ENCODE measurements at places on chromosomes 6 and 20.

- DNase-seq, result no peak
Observed at GRCh38 chr6:151566557-151566956, 72.7 kb downstream of the CCDC170 start.

- DNase-seq, result no peak
Observed at GRCh38 chr6:138035070-138035469, 72.1 kb downstream of the PERP start.

DNA sequence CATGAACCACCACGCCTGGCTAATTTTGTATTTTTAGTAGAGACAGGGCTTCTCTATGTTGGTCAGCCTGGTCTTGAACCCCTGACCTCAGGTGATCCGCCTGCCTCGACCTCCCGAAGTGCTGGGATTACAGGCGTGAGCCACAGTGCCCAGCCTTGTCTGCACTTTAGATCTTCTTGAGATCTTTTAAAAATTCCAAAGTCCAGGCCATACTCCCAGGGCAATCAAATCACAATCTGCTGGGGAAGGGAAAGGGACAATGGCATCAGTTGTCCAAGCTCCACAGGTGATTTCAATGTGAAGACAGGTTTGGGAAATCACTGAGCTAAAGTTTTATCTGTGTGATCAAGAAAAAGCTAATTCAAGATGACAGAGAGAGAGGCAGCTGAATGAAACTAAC is 16.9 kb downstream of the NCOA6 start:
- no peak for DNase-seq

DNA sequence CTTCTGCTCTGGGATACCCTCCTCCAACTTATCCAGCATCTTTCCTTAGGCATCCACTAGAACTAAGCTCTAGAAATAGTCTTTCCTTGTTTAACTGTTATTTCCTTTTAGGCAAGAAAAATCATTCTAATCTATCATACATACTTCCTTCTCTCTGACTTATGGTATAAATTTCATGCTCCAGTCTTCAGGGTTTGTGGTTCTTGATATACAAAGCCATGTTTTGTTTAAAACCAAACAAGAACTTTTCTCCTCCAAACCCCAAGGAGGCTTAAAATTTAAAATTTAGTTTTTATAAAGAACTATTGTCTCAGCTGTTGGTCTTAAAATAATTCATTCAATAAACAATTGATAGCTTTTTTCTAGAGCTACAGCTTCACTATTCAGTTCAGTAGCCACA is 77.2 kb downstream of the CD164 start:
- DNase-seq, result no peak

GRCh38 chr6:111113336-111114086 is 26.2 kb downstream of the SLC16A10 start:
- DNase-seq, result peak; percentile 25

GRCh38 chr6:31901953-31902643 is at the start of gene ZBTB12:
Gene ZBTB12, minus strand, starts transcription at chr6:31902086. Its CDS starts 781 bp downstream, at chr6:31901305.
- DNase-seq, result peak; percentile 75

- DNase-seq, result no peak
Observed at GRCh38 chr20:17990278-17990972, 21.6 kb downstream of the MGME1 start.

DNA sequence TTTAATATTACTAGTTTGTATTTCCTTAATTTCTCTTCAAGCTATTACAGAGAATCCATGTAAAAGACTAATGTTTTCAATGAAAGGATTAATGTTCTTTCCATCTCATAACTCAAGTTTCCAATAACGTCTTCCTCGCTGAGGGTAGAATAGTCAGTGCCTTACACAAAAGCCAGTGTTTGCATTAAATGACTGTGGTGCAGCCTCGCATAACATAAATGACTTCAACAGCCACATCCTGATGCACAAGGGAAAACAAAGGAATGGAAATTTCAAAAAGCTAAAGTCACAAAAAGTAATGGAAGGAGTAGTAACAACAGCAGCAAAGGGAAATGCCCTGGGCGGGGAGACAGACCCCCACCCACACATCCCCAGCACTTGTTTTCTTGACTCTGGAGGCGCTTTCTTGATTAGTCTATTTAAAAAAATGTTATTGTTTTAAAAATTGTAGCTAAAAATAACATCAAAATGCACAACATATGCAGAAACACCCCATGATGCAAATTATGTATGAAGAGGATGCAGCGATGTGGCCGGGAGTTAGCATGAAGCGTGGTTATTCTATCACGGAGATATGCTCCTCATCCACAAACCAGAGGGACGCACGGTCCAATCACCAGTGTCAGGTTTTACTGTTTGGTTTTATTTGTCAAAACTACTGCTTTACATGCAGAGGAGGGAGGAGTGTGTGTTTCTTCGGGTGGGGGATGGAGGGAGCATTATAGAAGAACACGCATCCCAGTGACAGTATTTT is 228.6 kb downstream of the GMPR start:
- DNase-seq, result no peak

GRCh38 chr20:62760856-62761758 is 35.2 kb upstream of the MRGBP start:
- DNase-seq, result no peak

- no peak for DNase-seq
Observed at GRCh38 chr20:63463400-63464288, 8.8 kb downstream of the KCNQ2 start.

DNA sequence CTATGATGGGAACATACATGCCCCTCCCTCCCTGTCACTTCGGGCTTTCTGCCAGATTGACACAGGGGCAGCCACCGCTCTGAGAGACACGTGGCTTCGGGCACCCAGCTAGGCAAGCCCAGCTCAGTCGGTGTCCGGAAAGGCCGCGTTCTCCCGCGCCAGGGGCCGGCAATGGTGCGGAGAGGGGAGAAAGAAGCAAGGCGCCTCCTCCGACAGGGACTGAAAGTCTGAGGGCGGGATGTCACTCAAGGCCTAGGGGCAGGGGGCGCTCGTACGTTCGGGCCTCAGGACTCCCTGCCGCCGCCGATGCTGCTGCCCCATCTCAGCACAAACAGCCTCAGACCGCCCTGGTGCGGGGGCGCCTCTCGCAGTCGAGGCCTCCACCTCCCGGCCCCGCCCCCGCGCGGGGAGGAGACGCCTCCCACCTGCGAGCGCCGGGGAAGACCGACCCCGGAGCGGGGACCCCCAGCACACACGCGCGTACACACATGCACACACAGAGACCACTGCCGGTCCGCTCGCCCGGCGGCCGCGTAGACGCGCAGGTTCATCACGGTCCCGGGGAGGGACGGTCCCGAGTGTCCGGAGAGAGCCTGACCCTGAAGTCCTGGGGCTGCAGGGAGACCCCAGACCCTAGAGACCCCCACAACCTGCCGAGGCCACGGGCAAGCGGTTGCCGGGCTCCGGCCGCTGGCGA is 1.9 kb downstream of the GRM4 start:
- DNase-seq, result no peak

GRCh38 chr6:56657354-56657753 is 14.7 kb upstream of the DST start:
- DNase-seq, result no peak

DNA sequence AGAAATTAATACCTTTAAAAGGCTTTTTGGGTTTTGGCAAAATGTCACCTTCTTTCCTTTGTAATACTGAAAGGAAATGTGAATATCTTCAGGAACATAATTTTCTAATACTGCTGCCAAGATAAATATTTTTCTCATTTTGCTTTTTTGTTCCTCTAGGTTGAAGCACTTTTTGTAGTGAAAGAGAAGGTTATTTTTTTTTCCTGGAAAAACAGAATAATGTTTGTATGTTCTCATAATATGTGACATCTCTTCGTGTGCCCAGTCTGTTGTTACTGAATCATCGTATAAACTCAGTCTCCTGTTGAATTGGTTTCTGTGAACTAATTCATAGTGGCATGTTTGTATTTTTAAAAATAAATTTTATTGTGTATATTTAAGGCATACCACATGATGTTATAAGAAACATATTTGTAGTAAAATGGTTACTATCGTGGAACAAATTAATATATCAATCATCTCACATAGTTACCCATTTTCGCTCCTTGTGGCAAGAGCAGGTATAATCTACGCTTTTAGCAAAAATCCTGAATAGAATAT is 74.4 kb downstream of the SH3BGRL2 start:
- no peak for DNase-seq

GRCh38 chr20:34525342-34525708 is 9.1 kb downstream of the DYNLRB1 start:
- DNase-seq, result no peak

GRCh38 chr20:5080384-5080877 is 39.3 kb downstream of the PCNA start:
- DNase-seq, result no peak

GRCh38 chr6:21593927-21594415 is 420 bp downstream of the SOX4 start:
- no peak for DNase-seq

DNA sequence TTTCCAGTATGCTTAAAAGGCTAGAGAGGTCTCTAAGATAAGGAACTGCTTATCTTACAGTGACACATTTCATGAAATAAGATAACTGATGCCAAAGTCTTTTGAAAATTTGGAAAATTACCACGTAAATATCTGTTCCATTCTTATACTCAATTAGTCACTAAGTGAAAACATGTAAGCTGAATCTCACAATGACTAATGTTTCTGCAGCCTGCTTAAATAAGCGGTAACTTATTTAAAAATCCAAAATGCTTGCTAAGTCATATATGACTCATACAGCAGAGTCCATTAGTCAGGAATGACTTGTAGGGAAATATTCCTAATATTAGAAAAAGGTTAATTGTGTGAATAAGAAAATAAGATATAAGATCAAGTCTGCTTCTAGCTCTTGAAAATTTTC is 27.8 kb upstream of the LGSN start:
- no peak for DNase-seq

- DNase-seq, result no peak
Observed at GRCh38 chr20:5070570-5070969, 49.2 kb downstream of the PCNA start.

- DNase-seq, result no peak
Observed at GRCh38 chr6:44925100-44925739, 402.9 kb upstream of the RUNX2 start.

GRCh38 chr6:32815115-32815514 is 1.7 kb downstream of the HLA-DOB start:
- DNase-seq, result no peak

GRCh38 chr6:157169656-157170055 is 153.7 kb downstream of the TMEM242 start:
- no peak for DNase-seq

DNA sequence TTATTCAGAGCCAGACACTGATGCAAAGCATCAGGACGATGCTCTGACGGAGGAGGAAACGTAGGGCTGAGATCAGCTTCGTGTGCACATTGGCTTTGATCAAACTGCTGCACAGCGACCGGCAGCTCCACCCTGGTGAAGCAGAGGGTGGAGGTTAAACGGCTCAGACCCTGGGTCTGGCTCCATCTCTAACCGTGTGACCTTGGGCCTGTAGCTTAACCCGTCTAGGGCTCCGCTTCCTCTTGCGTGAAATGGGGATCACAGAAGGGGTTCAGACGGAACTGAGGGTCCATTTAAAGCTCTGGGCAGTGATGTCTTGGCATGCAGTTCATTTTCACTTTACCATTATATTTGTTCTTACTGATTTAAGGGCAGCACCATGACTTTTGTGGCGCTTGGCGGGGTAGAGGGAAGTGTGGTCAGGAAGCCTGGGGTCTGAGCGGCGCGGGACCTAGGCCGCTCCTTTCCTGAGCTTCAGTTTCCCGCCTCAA is 644 bp downstream of the RBL1 start:
- DNase-seq, result no peak

- no peak for DNase-seq
Observed at GRCh38 chr6:53049415-53049814, 15.8 kb upstream of the FBXO9 start.

- no peak for DNase-seq
Observed at GRCh38 chr6:168106633-168107005, 27.6 kb upstream of the FRMD1 start.

DNA sequence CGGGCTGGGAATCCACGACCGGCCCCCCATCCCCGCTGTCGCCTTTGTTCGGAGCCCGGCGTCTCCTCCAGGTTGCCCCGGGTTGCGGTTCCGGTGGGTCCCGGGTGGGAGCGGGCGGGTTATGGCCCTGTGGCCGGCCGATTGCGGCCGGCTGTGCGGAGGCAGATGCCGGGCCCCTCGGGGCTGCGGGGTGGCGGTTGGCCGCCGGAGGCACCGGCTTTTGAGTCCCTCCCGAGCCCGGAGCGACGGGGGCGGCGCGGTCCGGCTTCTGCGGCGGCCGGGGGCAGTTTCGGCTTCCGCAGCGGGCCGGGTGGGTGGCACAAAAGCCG is 431 bp downstream of the LOC128125822 start:
- DNase-seq, result no peak

- no peak for DNase-seq
Observed at GRCh38 chr20:39946053-39946810, 742.8 kb downstream of the MAFB start.

- no peak for DNase-seq
Observed at GRCh38 chr6:154430481-154430919, 73.9 kb upstream of the IPCEF1 start.

- DNase-seq, result no peak
Observed at GRCh38 chr6:12935637-12936036, 219.1 kb downstream of the PHACTR1 start.

DNA sequence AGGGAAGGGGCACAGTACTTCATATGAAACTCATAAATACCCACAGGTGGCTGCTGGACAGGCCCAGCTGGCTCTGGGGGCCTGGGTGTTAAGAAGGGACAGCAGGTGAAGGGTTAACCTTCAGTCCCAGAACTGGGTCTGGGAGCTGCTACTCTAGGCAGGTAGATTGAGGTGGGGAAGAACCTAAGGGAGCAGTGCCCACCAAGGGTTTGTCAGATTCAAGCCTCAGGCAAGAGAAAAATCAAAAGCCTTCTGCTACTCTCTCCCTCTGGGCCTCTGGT is 5.6 kb downstream of the RPL10A start:
- no peak for DNase-seq

- no peak for DNase-seq
Observed at GRCh38 chr6:131258010-131258652, 122.9 kb downstream of the AKAP7 start.

GRCh38 chr6:98156580-98156979 is 677.8 kb upstream of the POU3F2 start:
- DNase-seq, result no peak

DNA sequence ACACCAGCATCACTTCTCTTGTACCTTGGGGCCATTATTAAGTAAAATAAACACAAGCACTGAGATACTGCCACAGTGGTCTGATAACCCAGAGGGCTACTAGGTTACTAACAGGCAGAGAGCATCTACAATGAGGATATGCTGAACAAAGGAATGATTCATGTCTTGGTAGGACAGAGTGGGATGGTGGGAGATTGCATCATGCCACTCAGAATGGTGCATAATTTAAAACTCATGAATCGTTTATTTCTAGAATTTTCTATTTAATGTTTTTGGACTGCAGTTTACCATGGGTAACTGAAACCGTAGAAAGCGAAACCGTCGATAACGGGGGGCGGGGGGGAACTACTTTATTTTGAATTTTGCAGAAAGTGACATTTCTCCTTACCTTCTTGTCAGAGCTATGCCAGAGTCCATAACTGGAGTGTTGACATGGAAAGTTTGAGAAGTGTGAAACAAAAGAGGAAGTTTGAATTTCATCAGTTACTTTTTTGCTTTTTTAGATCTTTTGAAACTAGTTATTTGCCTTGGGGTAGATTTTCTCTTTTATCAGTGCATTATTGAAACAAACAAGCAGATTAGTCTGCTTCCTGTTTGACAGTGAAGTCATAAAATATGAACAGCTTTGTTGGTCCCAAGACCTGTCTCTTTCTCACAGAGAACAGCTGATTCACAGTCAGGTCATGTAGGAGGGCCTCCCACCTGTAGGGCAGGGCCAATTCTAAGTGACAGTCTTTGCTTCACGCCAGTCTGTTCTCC is 124.9 kb downstream of the KLHL32 start:
- no peak for DNase-seq

- no peak for DNase-seq
Observed at GRCh38 chr6:127282184-127282583, 15.5 kb downstream of the RNF146 start.

GRCh38 chr6:23875006-23875405 is 251.0 kb upstream of the NRSN1 start:
- DNase-seq, result no peak
